ENCODE measurements at places on chromosomes 16 and 17.

DNA sequence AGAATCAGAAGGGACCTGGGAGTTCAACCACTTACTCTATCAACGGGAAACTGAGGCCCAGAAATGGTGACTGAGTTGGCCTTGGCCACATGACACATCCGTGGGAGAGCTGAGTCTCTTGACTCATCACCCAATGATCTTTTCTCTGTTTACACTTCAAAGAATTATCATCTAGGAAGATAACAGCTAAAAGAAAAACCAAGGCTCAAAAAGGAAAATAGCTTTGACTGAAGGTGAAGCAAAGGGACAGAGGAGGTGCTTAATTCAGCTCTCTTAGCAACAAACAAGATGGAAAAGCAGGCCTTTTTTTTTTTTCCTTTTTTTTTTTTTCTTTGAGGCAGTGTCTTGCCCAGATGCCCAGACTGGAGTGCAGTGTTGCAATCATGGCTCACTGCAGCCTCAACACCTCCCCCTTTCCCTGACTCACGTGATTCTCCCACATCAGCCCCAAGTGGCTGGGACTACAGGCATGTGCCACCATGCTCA is 16.7 kb downstream of the ERCC4 start:
- DNase-seq = no peak

GRCh38 chr17:27475070-27475673 is 18.9 kb downstream of the KSR1 start:
- no peak for DNase-seq

- no peak for DNase-seq
These were observed 21.1 kb upstream of the MLKL start for GRCh38 chr16:74721716-74722115.

GRCh38 chr17:82603981-82604448 is 44.2 kb downstream of the WDR45B start:
- no peak for DNase-seq

DNA sequence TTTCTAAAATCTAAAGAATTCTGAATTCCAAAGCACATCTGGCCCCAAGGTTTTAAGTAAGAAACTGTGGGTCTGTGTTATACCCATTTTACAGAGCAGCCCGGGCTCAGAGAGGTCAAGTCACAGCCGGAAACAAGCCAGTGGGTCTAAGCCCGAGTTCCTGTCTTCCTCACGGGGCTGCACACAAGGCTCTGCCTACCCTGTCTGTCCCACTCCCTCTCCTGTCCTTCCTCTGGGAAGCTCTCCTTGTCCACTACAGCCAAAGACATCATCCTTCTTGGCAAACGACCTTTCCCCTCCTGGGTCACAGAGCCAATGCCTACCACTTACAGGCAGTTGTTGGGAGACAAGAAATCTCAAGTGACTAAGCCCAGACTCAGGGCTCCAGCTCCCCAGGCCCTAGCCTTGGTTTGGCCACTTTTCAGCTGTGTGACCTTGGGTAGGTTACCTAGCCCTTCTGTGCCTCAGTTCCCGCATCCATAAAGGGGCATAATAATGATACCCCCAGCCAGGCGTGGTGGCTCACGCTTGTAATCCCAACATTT is 55.6 kb upstream of the MAP3K14 start:
- no peak for DNase-seq

DNA sequence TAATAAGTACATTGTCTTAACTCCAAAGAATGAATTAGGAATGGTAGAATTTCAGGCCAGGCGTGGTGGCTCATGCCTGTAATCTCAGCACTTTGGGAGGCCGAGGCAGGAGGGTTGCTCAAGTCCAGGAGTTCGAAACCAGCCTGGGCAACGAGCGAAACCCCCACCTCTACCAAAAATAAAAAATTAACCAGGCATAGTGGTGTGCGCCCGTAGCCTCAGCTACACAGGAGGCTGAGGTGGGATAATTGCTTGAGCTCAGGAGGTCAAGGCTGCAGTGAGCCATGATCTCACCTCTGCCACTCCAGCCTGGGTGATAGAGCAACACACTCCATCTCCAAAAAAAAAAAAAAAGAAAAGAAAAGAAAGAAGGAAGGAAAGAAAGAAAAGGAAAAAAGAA is 18.5 kb upstream of the BBS2 start:
- no peak for DNase-seq

DNA sequence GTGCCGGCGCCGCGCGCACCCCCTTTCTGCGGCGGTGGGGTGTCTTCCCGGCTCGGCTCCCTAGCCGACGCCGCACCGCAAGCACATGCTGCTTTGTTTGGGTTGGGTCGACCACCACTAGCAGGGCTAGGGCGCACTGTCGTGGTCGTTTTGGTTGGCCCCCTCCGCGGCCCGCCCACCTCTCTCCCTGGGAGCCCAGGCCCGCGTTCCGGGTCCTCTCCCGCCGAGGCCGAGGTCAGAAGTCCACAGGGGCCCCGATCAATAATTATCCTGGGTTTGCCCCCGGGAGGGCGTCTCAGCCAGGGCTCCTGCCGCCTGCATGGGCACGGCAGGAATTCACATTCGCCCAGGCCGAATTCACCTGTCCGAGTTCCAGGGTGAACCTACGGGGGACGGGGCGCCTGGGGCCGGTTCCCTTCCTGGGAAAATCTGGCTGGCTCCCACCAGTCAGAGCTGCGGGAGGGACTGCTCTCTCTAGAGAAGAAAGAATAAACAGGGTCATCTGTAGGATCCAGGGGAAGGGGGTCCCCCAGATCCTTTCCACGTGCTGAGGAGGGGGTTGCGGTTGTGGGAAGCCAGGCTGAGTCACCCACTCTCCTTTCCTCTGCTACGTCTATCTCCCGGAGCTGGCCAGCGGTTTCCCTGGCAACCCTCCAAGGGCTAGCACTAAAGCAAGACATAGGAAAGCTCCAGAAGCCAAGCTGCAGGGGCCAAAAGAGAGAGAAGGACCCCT is 584 bp upstream of the STAT5B start:
- DNase-seq = no peak

DNA sequence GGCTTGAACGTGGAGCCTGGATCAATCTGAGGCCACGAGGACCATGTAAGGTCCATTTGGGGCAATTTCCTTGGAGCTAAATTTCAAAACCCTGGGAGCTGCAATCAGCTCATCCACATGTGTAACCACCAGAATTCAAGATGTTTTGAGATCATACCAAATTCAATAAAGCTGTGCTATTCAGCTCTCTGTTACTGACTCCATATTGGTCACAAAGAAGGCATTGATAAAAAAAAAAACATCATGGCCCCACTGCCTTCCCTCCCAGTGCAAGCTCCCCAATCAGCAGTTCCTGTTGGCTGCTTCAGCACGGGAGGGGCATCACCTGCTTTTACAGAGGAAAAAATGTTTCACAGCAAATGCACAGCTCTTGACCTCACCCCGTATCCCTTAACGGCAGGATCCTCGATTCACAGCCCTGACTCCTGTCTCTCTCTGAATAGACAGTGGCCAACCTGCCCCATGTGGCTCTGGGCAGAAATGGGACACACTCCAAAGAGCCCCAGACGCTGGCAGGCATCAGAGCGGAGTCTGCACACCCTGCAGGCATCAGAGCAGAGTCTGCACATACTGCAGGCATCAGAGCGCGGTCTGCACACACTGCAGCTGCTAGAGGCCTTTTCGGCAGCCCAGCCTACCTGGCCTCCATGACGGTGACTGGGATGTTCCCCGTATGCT is 37.1 kb downstream of the FANCA start:
- no peak for DNase-seq

DNA sequence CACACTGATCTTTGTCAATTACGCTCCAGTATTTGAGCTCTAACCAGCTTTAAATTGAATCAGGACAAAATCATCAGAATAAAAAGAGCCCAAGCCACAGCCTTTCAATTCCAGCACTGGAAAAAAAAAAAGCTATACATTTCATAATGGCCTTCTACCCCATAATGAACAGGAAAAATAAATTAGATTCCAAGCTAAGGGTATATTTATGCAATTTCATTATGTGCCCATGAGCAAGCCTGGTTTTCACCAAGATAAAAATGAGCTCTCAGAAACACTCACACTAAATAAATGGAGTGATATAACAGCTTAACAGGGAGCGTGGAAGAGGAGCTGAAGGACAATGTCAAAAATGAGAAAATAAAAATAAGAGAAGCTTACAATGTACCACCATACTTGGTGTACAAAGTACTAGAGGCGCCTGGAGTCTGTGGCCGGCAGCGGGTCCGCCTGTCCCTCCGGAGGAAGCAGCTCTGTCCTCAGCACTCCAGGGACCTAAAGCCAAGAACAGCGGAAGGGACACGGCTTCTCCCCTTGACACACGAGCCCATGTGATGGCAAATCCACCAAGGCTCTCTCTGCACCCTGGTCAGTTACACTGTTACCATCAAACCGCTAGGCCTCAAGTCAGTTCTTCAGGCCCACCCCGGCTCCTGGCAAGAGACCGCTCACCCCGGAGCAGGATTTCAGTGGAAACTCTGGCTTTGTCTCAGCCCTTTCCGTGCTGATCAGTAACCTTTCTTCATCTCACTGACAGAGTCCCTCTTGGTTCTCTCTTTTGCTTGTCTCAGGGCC is 69.6 kb downstream of the RBFOX3 start:
- DNase-seq = no peak

DNA sequence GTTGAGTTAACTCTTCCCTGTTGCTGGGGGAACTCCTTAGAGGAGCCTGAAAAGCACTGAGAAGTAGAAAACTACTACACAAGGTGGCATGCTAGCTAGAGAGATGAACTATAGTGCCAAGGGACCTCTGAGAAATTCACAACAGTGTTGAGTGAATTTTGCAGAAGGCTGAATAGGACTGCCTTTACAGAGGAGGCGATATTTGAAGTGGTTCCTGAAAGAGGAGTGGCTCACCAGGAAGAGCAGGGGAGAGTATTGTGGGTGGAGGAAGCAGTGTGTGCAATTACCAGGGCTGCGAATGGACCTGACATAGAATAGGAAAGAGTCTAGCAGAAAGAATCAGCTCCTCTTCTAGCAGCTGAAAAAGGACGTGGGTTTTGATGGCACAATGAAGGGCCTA is 66.4 kb downstream of the CDK5R1 start:
- no peak for DNase-seq

DNA sequence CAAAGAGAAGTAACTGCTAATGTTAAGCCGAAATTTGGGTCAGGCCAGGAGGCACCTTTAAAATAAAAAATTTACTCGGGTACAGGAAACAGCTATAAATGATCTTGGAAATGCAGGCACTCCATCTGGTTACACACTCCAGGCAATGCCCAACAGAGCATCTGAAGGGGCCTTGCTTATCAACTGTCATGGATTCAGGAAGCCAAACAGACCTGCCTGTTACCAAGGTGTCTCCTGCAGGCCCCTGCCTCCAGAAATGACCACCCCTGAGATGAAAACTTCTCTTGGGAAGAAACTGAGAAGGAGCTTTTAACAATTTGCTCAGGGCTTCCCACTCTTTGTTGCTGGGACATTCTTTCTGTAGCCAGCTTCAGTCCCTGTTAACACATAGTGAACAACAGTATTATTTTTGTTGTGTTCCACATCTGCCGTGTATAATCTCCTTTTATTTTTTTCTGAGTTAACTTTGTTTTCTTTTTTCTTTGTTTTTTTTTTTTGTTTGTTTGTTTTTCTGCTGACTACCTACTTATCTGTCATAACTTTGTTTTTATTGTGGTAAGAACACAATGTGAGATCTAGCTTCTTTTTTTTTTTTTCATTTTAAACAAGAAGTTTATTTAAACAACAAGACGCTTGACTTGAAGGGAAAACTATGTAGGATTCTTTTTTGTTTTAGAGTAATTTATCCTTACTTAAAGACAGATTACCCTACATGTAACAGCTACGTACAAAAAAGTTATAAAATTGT is 18.7 kb upstream of the ATP5MC1 start:
- DNase-seq = no peak

DNA sequence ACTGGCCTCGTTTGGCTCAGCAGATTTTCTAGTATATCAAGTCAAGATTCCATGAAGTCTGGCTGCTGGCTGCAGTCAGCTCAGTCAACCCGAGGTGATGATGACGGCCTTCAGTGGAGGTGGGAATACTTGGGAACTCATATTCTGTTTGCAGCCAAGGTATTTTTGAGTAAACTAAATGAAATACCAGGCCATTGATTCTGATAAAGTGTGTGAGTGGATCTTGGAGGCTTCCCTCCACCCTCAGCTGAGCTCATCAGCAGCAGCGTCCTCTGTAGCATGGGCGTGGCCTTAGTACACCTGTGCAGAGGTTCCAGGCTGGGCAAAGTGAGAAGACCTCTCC is 22.0 kb upstream of the TACO1 start:
- DNase-seq = no peak

GRCh38 chr16:49632795-49633184 is 223.1 kb downstream of the ZNF423 start:
- no peak for DNase-seq

DNA sequence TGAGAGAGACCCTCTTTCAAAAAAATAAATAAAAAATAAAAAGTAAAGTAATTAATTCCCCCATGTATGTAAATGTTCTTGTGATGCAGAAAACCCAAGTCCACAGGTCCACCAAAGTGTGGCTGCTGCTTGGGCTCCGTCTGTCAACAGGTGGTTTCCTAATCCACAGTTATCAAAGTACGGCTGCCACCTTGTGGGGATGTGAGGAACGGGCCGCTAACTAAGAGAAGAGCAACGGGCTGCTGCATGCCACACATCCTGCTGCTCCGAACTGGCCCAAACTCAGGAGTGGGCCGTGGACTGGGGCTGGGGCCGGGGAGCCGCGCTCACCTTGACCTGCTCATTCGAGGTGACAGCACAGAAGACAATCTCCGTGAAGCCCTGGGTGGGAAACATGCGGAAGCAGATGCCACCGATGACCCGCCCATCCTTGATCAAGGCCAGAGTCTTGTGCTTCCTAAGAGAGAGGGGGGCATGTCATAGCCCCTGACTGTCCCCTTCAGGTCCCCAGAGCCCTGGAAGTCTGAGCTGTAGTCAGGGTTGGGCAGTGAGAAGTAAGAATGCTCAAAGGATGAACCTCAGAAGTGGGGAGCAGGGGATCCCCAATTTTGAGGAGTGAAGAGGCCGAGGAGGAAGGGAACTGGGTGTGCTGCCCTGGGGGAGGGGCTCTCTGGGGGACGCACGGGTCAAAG is 4.3 kb downstream of the KAT2A start:
- no peak for DNase-seq

DNA sequence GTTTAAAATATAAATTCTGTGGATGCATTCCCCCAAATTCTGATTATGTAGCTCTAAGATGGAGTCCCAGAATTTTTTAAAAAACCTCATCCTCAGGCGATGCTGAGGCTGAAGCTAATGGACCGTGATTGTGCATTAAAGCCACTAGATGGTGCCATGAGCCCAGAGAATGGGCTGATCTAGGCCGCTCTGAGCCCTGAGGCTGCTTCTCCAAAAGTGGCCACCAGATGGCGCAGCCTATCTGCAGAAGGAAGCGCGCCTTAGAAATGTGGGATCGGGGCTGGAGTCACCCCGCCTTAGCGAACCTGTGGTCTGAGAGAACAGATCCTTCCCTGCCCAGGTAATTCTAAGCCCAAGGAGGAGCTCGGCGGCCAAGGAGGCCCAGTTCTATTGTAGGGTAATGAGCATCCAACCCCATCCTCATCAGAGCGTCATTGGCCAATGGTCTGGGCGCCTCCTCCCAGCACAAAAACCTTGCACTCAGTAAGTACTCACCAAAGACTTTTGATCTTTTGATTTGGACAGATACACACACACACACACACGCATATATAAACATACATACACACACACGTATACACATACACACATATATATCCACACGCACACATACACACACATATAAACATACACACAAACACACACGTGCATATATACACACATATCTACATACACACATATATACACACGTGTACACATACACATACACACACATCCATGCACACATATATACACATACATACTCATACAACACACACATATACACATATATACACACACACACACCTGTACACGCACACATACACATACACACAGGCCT is 13.7 kb upstream of the MMP2 start:
- no peak for DNase-seq

- DNase-seq = no peak
These were observed 140.9 kb downstream of the PMP22 start for GRCh38 chr17:15124264-15124595.

- no peak for DNase-seq
These were observed 29.4 kb upstream of the NUDT16L1 start for GRCh38 chr16:4663777-4664465.

Data from cortex of kidney (tissue), 1 donor.